DND-41 (cell line): ENCODE measurements at places on chromosomes 6 and 20.

DNA sequence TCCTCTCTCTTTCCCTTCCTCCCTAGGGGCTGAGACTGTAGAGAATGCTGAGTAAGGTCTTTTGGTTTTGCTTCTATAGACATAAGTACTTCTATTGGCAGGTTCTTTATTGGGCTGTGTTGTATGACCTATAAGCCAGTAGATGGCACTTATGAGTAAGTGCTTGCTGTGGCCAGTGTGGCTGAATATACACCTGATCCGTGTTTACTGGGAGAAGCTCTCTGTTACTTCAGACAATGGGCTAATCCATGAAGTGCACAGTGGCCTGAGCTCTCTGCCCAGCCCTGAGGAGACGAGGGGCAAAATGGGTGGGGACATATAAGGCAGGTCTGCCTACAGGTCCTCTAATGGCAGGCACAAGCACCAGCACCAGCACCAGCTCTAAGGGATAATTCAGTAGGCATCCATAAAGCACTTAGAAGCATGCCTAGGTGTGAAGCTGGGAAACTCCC lies 610.3 kb downstream of the RNF144B start:
- DNase-seq: no peak

DNA sequence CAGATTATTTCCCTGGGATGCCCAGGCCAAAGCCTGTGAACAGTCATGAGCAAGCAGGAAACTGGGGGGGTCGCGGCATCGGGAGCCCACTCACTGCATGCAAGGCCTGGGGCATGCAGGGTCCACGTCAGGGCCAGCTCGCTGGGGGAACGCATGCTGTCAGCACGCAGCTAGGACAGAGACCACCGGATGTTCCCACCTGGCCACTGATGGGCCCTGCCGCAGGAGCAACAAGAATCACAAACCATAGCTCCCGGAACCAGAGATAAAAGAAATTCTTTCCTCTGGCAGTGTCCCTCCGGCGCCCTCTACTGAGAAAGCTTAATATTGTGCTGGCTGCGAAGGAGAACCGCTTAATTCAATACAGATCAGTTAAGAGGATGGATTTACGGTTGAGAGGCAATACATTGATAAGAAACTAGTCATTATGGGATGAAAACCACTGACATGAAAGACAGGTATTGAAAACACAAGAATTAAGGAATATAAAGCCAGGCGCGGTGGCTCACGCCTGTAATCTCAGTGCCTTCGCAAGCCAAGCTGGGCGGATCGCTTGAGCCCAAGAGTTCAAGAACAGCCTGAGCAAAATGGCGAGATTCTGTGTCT lies 32.6 kb downstream of the C6orf15 start:
- peak; percentile 82 for DNase-seq

- DNase-seq: no peak
Measured at GRCh38 chr20:51424270-51425117, 118.0 kb downstream of the NFATC2 start.

DNA sequence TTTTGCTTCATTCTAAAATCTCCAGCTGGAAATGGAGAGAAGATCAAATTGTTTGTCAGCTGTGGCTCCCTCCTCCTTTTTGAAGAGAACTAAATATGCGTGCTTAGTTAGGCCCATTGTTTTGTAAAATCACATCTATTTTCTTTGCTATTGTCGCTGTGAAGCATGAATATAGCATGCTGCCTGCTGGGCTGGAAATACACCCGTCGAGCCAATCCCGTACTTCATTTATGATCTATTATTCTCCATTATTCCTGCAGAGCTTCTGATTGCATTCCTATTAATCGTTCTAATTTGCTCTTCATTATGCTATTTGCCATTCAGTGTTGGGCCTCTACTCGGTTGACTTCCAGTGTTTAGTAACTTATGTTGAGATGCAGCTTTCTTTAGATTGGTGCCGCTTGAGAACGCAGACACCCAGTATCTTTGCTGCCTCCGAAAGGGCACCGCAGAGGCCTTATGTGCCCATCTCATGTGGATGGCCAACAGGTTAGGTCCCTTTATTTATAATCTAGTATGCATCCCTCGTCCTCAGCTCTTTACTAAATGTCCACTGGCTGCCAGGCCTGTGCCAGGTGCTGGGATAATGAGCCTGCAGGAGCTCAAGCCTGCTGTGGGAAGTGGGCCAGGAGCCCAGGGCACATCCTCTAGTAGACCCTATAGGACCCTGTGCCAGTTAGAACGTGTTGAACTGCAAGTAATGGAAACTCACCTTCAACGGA lies 45.6 kb downstream of the FAM50B start:
- no peak for DNase-seq

- DNase-seq: no peak
Measured at GRCh38 chr6:130405549-130405948, 39.7 kb downstream of the TMEM200A start.

- no peak for DNase-seq
Measured at GRCh38 chr6:2171728-2172127, 73.7 kb downstream of the GMDS start.

DNA sequence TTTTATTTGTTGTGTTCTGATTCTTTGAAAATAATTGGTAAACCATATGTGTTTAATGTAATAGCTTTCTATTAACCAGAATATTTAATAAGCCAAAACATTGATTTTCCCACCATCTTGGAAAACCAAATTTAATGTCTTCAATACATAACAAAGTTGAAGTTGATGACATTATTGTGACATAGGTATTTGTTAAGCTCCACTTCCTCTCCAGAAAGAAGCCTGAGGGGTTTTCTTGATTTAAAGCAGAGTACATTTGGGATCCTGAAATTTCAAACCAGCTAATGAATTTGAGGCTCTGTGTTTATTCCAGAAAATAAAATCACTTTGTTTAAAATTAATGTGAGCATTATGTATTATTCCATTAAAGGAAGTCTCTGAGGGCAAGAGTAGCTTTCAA lies 106.3 kb downstream of the PERP start:
- no peak for DNase-seq

DNA sequence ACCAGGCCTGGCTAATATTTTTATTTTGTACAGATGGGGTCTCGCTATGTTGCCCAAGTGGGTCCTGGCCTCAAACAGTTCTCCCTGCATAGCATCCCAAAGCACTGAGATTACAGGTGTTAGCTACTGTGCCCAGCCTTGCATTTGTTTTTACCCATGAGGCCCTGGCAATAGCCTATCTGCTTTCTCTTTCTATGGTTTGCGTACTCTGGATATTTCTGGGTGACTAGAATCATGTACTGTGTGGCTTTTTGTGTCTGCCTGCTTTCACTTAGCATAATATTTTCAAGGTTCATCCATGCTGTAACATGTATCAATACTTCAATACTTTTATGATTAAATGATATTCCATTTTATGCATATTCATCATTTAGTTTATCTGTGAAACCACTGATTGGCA lies 451.7 kb downstream of the GRIK2 start:
- DNase-seq: no peak

- no peak for DNase-seq
Measured at GRCh38 chr6:119024111-119024510, 54.4 kb downstream of the FAM184A start.

DNA sequence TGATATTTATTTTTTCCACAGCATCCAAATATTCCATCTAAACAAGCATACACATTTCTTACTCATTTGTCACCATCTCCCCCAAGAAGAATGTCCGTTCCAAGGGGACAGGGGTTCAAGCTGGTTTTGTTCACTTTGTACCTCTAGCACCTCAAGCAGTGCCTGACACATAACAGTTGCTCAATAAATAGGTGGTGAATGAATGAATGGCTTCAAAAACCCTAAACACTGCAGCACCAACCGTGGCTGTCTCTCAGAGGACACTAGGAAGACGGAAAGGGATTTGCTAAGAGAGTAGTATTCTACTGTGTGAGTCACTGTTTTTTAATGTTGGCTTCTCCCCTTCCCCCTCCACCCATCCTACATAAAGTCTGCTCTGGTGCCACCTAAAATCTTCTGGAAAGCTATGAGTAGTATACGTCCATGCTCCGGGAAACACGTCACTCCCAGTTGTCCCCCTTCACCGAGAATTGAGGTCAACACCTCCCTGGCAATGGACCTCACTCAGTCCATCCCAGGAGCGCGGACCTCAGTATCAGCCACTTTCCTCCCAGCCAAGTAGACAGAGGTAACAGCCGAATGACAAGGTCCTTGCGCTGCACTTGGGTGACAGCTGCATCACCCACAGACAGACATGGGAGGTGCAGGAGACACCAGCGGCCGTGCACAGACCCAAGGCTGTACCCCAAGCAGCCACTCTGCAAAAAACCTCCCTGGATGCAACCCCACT lies 107.4 kb downstream of the PREX1 start:
- DNase-seq: no peak

DNA sequence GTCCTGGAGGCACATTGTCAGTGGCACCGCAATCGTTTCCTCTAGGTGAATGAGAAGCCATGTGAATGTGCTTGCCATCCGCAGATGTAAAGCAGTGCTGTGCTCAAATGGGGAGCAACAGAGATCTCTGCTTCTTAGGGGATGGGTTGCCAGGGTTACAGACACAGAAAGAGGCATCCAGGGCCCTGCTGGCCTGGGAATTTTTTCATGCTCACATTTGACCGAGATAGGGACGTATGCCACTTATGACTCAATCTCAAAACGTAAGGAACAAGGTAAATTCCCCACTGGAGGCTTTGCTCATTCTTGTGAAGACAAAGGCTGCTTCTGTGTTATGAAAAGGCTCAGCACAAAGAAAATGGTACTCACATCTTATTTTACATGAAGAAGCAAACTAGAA lies 11.0 kb downstream of the C6orf118 start:
- DNase-seq: no peak

- DNase-seq: no peak
Measured at GRCh38 chr6:78268591-78269452, 598.5 kb upstream of the IRAK1BP1 start.

- no peak for DNase-seq
Measured at GRCh38 chr6:106856227-106856874, 118.2 kb downstream of the CD24 start.

DNA sequence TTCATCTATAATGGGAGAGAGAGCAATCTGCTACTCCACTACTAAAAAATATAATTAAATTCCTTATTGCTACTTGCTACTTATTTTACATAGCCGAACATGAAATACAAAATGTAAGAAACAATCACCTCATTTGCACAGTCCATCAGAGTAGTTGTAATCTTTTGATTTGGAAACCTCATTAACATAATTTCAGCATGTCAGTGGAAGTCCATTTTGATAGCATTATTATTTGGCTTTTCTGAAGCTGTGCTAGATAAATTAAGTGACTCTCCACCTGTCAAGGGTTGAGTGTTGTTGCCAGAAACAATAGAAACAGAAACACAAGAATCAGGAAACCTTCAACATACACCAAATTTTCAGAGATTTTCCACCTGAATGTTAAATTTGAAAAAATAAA lies 250.0 kb downstream of the RFPL4B start:
- DNase-seq: no peak

- DNase-seq: no peak
Measured at GRCh38 chr20:63982937-63983336, 2.0 kb downstream of the PRPF6 start.

GRCh38 chr20:22732751-22733150 lies 148.4 kb upstream of the FOXA2 start:
- no peak for DNase-seq

DNA sequence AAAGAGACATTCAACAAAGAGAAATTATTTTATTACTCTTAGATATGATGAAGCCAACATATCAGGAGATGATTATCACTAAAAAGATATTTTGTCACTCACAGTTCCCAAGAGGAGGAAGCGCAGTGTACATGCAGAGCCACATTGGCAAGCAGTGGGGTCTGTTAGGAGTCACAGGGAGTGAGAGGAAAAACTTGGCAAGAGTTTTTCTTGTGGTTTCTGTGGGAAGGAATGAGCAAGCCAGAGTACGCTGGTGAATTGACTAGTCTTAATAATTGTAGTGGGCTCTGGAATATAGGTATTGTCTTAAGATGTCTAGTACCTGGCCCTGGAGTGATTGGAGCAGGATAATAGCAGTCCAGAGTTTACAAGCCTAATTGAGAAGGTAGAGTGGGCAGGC lies 1095.2 kb downstream of the GRIK2 start:
- DNase-seq: no peak

GRCh38 chr6:87807475-87807874 lies 105.4 kb upstream of the AKIRIN2 start:
- DNase-seq: no peak

DNA sequence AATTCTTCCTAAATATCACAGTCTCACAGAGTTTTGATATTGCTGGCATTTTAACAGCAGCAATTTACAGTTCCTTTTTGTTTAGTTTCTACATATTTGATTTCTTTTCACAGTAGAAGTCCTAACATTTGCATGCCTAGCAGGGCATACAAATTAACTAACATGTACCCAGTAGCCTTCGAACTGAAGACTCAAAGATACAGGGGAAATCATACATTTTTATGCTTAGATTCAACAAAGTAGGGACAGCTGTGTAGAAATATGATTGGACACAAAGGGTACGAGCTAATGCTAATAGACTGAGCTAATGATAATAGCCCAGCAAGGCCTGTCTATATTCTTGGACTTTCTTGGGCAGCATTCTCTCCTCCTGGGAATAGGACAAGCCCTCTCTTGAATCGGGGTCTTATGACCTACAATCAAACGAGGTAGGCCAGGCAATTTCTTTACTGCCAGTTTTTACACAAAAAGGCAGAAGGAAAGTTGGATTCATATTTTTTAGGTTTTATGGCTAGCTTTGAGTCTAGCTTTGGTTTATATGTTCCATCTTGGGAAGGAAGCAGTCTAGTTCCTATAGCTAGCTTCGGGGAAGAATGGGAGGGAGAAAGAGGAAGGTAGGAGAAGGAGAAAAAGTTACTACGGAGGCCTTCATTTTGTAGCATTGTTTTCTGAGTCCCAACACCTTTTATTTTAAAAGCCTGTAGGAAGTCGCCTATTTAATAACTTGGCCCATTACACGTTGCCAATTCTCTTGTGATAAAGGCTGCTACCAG lies 115.8 kb downstream of the HFE start:
- DNase-seq: no peak

GRCh38 chr6:157761331-157761921 lies 61.6 kb upstream of the SNX9 start:
- no peak for DNase-seq

- DNase-seq: no peak
Measured at GRCh38 chr6:11552442-11552841, 14.9 kb downstream of the TMEM170B start.

DNA sequence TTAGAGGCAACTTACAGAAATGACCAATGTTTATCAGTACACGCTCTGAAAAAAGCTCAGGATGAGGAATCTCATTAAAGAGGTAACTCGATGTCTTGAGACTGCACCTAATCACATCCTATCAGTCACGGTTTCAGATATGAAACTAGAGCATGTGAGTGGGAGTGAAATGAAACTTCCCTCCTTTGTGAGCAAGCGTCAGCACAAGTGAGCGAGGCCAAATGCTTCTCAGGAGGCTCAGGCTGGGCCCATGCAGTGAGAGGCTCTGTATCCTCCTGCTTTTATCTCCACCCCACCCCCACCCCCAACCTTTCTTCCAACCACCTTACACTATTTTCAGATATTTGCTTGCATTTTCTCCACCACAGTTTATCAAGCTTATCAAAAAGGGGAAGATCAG lies 140.8 kb upstream of the RIMS1 start:
- no peak for DNase-seq

DNA sequence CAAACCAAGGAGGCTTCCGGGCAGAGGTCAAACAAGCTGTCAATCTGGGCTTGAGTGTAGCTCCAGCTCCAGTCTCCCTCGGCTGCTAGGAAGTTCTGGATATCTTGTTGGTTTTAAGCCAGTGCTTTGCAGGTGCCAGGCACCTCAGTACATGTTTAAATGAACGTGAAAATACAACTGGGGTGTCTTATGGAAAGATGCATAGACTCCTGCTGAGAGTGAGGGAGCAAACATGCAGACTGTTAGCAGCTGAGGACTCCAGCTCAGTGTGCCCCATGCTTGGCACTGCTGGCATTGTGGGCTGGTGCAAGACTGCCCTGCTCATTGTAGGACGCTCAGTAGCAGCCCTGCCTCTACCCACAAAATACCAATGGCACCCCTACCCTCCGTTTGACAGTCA lies 28.5 kb downstream of the ERMARD start:
- no peak for DNase-seq
